Fibroblast of lung (primary cell): ENCODE measurements at places on chromosomes 2 and 18.

DNA sequence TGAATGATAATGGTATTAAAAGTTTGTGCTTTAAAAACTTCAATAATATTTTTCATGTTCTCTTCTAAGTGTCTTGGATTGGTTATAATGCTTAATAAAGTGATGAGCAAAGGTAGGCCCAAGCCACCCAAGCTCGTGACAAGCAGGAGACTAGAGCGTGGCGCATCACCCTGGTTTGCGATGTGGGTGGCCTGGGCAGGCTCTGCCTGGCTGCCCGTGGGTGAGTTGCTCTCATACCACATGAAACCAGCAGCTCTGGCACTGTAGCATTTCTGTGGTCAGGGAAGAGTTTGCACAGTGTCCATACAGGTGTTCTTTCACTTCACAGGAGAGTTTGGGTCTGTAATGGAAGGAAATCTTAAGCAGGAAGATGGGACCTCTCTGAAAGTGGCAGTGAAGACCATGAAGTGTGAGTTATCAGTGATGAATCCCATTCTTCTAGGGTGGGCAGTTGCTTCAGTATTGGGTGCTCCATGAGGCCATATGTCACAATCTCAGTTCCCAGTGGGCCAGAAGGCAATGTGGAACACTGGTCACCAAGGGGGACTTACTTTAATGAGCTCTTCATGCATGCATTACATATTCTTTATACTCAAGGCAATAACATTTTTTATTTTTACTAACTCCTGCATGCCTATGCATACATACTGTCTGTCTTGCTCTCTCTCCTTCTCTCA lies 51.4 kb upstream of the TMEM87B start:
- no peak for DNase-seq
- H3K36me3 ChIP-seq: no peaks in the 10 kb centered on the region
- H3K27ac ChIP-seq: no peak overlapping the region
- H3K4me3 ChIP-seq: no peak overlapping the region
- H3K27me3 ChIP-seq: no peaks in the 10 kb centered on the region

DNA sequence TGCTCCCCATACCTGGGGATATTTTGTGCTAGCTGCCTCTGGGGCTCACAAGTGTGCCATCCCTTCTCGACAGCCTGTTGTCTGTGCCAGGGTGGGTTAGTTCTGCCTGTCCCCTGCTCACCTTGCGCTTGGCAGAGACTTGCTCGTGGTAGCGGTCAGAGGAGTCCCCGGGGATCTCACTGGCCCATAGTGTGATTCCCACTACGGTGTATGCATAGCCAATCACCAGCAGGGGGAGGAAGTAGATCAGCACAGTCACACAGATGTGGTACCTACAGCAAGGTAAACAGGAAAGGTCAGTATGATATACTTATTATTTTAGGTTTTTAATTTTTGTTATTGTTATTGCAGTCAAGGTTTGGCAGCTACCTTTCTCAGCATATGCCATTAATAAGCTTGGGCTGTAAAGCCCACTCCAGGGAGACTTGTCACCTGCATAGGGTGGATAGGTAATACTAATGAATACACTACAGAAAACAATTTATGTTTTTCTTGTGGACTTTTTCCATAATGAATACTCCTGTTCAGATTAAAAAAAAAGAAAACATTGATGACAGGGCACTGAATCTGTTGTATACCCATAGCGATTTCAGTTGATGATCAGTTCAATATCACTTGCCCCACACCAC lies 95.2 kb downstream of the POLE4 start:
- no peaks in the 10 kb centered on the region for H3K4me1 ChIP-seq
- no peak overlapping the region for H3K27ac ChIP-seq
- no peak for DNase-seq

- no peak overlapping the region for H3K27ac ChIP-seq
- no peaks in the 10 kb centered on the region for H3K4me1 ChIP-seq
- no peaks in the 10 kb centered on the region for H3K27me3 ChIP-seq
- DNase-seq: no peak
- H3K36me3 ChIP-seq: no peaks in the 10 kb centered on the region
Observed at GRCh38 chr18:5429681-5430080, 114.1 kb downstream of the EPB41L3 start.

- no peaks in the 10 kb centered on the region for H3K27me3 ChIP-seq
- no peak overlapping the region for H3K4me3 ChIP-seq
- peak; percentile 50 for DNase-seq
- peaks cover 2% of the 10 kb centered on the region for H3K36me3 ChIP-seq
- peak overlapping the region; percentile 46 for H3K27ac ChIP-seq
Observed at GRCh38 chr2:127508023-127508630, 18.2 kb downstream of the IWS1 start.

- H3K4me1 ChIP-seq: no peaks in the 10 kb centered on the region
- H3K27ac ChIP-seq: no peak overlapping the region
- no peaks in the 10 kb centered on the region for H3K36me3 ChIP-seq
- peak; percentile 61 for DNase-seq
- H3K4me3 ChIP-seq: no peak overlapping the region
Observed at GRCh38 chr2:191961556-191961955, 114.7 kb upstream of the CAVIN2 start.

GRCh38 chr2:38997781-38998180 lies 108.1 kb downstream of the ARHGEF33 start:
- peaks cover 2% of the 10 kb centered on the region for H3K4me1 ChIP-seq
- peak; percentile 92 for DNase-seq
- peaks cover 3% of the 10 kb centered on the region for H3K36me3 ChIP-seq

DNA sequence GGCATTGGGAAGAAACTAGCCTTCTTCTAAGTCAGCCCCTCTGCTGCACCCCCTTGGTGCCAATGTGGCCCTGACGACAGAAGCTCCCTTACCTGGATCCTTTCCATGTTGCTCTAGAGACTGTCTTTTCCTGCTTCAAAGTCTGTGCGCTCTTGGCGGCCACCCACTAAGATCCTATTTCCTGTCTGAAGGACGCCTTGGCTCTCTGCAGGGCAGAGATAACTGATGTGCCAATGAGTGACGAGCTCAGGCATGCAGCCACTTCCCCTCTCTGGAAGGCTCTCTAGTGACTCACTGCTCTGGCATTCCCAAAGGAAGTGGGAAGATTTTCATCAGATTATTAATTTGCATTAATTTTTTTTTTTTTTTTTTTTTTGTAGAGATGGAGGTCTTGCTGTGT lies 273.5 kb downstream of the CDH20 start:
- H3K4me3 ChIP-seq: peak overlapping the region; percentile 69
- no peaks in the 10 kb centered on the region for H3K36me3 ChIP-seq
- DNase-seq: peak; percentile 84
- peak overlapping the region; percentile 93 for H3K27ac ChIP-seq

DNA sequence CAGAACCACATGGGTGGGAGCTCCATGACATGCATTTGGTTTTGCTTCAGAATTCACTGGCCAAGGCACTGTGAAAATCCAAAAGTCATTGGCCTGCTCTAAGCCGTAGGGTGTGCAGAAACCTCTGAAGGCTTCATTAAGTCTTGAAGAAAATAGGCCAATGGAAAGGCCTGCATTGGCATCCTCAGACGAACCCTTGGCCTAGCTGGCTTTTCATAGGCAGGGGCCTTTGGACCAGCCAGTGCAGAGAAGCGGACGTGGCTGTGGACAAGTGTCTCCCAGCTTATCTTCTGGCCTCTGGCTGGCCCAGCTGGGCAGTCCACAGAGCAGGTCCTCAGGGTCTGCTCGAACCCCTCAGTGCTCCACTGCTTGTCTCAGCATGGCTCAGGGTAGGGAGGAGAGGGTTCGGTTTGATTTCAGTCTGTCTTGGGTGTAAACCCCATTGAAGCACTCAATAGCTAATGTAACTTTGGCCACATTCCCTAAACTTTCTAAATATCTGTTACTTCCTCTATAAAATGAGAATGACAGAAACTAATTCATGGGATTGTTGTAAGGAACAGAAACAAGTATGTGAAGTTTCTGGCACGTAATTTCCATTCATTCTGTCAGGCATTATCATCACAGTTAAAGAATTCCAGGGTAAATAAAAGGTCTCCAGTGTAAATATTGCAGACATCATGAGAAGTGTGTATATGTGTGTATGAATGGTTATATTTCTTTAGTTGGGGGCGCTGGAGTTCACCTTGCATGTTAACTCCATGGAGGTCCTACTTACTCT lies 125.5 kb downstream of the TFCP2L1 start:
- no peaks in the 10 kb centered on the region for H3K4me1 ChIP-seq
- no peaks in the 10 kb centered on the region for H3K27me3 ChIP-seq
- no peak overlapping the region for H3K27ac ChIP-seq
- H3K36me3 ChIP-seq: no peaks in the 10 kb centered on the region
- DNase-seq: no peak

DNA sequence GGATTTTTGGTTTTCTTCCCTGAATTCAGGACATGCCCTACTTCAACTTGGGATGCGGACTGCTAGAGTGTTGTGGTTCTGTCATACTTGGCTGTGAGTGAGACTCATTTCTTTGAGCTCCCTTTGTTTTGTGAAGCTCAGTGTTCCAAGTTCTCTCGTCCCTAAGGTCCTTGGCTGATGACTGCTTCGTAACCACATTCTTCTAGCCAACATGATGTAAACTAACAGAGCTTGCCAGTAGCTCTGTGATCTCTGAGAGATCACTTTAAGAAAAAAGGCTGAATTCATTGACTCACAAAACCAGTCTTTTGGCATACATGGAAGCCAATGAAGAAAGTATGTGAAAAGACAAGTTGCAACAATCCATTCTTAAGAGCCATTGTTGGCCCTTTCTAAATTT lies 96.9 kb upstream of the MSTN start:
- H3K27ac ChIP-seq: no peak overlapping the region
- no peak overlapping the region for H3K4me3 ChIP-seq
- H3K27me3 ChIP-seq: no peaks in the 10 kb centered on the region
- no peaks in the 10 kb centered on the region for H3K36me3 ChIP-seq

- no peak overlapping the region for H3K27ac ChIP-seq
- DNase-seq: no peak
- no peaks in the 10 kb centered on the region for H3K4me1 ChIP-seq
- H3K36me3 ChIP-seq: no peaks in the 10 kb centered on the region
- H3K4me3 ChIP-seq: no peak overlapping the region
Observed at GRCh38 chr2:187210726-187211125, 237.3 kb downstream of the CALCRL start.

DNA sequence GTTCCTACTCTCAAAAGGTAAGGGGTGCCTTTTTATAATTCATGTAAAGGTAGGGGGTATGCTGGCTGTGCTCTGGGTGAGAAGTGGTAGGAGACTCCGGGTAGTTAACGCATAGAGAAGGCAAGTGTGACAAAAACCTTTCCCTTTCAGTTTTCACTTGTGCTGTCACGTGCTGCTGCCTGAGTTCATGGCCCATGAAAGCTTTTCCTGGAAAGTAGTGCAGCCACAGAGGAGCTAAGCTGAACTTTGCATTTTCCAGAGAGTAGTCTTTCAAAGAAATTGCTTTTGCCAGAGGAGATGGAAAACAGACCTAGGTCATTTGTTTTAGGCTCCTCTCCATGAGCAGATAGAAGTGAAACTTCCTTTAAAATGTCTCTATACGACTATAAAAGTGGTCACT lies 44.7 kb downstream of the THSD7B start:
- H3K36me3 ChIP-seq: no peaks in the 10 kb centered on the region
- no peak overlapping the region for H3K27ac ChIP-seq
- H3K27me3 ChIP-seq: no peaks in the 10 kb centered on the region
- no peaks in the 10 kb centered on the region for H3K4me1 ChIP-seq

DNA sequence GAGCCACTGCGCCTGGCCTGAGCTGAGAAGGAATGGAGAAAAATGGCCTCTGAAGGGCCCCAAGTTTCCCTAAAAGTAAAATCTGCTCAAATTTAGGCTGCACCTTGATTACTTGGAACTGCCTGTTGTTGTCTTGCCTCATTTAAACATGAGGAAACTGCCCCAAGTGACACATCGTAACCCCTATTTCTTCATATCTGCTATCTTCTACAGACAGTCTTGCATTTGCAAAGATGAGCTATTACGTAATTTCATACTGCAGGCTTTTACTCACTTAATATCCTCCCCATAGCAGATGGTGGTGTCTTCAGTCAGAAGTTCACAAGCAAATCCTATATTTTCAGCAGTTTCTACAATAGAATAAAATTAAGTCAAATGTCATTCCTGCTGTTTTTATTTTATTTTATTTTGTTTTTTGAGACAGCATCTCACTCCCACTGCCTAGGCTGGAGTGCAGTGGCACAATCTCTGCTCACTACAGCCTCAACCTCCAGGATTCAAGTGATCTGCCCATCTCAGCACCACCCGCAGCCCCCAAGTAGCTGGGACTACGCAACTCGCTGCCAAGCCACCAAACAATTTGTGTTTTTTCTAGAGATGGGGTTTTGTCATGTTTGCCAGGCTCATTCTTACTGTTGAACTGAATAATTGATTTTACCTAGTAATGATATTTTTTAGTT lies 45.3 kb upstream of the NARS1 start:
- H3K4me1 ChIP-seq: no peaks in the 10 kb centered on the region
- H3K4me3 ChIP-seq: no peak overlapping the region
- DNase-seq: peak; percentile 19
- no peak overlapping the region for H3K27ac ChIP-seq

DNA sequence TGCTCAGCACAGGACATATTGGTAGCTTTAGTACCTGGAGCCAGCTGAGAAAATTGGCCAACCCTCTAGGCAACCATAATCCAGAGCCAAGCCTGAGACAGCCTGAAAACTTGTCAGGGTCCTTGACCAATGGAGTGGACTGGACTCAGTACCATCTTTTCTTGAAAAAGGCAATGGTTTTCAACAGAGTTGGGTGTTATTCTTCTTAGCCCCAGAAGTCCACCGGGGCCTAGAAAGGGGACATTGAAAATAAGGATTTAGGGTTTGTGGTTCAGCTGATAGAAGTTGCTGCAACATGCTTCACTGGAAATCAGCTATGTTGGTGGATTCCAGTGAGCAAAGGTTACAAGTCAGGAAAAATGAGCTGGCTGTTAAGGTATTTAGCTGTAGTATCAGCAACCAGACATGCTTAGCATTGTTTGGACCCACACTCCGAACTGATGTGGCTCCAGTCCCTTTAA lies 22.1 kb upstream of the CNOT11 start:
- no peaks in the 10 kb centered on the region for H3K36me3 ChIP-seq
- no peaks in the 10 kb centered on the region for H3K27me3 ChIP-seq
- no peaks in the 10 kb centered on the region for H3K4me1 ChIP-seq
- no peak overlapping the region for H3K4me3 ChIP-seq
- no peak for DNase-seq

DNA sequence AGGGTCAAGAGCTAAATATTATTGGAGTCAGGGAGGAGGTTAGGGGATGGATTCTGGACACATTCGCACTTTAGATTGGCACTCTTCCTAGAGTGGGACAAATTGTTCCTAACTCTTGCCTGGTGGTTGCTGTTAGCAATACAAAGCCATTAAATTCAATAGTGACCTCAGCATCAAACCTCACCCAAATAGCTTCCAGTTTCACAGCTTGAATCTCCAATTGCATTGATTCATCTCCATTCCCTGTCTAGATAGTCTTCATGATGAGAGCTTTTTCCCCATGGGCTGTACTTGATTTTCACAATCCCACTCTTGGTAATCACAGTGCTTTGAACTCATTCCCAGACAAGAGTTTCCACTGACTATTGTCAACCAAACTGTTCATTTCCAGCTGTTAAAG lies 585.9 kb upstream of the SYT4 start:
- no peaks in the 10 kb centered on the region for H3K36me3 ChIP-seq
- H3K27ac ChIP-seq: no peak overlapping the region
- H3K4me1 ChIP-seq: no peaks in the 10 kb centered on the region
- no peaks in the 10 kb centered on the region for H3K27me3 ChIP-seq
- peak; percentile 49 for DNase-seq

GRCh38 chr2:46644690-46645385 lies 165.5 kb downstream of the TMEM247 start:
- peak; percentile 57 for DNase-seq
- H3K27ac ChIP-seq: peak overlapping the region; percentile 63
- no peaks in the 10 kb centered on the region for H3K36me3 ChIP-seq

- no peak overlapping the region for H3K4me3 ChIP-seq
- DNase-seq: no peak
- H3K4me1 ChIP-seq: peaks cover 6% of the 10 kb centered on the region
- no peaks in the 10 kb centered on the region for H3K27me3 ChIP-seq
- no peak overlapping the region for H3K27ac ChIP-seq
Observed at GRCh38 chr18:56161566-56162260, 476.7 kb downstream of the TXNL1 start.
